Activated naive CD4-positive, alpha-beta T cell treated with anti-CD3 and anti-CD28 coated beads, Interleukin-2, amount 50 U/mL, for 16 hours (primary cell): ENCODE measurements at places on chromosomes 5 and 9.

DNA sequence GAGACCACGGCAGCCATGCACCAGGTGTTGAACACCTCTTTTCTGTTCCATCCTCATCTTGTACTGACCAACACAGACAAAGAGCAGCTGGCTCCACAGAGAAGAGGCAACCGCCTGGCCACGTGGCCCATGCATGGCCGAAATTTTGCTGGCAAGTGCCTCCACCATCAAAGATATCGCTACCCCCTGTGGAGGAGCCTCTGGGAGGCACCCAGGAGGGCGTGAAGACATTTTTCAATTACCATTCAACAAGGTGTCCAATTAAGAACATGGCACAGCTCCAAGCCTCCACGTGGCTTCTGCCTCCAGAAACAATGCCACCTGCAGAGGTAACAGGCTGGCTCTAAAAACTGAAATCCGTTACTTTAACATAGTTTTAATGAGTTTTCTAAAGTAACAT, 54.4 kb upstream of the CKS2 start:
- DNase-seq: no peak

GRCh38 chr9:87585123-87585855, 87.6 kb downstream of the DAPK1 start:
- no peak for DNase-seq

- peak; percentile 80 for DNase-seq
Measured at GRCh38 chr9:126705767-126706697, 92.3 kb downstream of the LMX1B start.

- DNase-seq: no peak
Measured at GRCh38 chr9:120327322-120327721, 252.6 kb downstream of the CDK5RAP2 start.

DNA sequence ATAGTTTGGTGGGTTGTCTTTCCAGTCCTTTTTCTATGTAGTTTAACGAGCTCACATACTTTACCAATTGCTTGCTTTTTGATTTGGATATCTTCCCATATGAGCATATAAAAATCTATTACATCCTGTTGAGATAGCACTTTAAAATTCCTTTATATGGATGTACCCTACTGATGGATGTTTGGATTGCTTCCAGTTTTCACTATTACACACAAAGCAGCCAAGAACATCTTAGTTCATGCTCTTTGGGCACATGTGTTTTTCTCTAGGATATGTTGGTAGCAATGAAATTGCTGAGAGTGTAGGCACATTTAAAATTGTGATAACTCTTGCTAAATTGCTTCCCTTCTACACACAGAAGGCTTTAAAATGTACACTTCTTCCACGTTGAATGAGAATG, 56.1 kb upstream of the NTRK2 start:
- DNase-seq: no peak

DNA sequence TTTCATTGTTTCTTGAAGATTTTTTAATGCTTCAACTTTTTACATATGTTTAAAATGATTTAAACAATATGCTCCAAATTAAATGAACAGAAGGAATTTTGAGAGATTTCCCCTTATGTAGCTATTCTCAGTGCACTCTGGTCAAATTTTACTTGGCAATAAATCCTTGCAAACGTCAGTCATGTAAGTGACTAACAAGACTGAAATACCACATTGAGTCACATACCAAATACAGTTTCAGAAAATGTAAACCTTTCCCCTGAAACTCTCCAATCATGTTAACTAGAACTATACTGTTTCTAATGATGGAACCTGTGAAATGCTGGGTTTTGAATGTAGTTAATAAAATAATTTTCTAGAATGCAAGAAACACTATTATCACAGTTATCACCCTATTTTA, 29.6 kb downstream of the SAR1B start:
- no peak for DNase-seq

DNA sequence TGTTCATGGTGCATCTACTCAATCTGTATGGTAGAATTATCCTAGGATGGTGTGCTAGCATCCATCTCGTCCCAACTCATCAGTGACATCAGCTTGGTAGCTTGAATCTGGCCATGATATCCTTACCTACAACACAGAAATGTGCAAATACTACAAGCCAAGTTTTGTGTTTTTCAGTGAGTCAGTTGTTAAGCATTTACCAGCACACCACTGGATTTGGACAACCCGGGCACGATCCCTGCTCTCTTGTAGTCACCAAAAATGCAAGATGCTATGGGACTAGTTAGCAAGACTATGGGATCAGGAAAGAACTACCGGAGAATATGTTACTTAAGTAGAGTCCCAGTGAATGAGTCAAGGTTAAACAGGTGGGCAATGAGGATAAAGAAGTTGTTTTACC, 32.1 kb upstream of the ZNF354B start:
- DNase-seq: no peak

DNA sequence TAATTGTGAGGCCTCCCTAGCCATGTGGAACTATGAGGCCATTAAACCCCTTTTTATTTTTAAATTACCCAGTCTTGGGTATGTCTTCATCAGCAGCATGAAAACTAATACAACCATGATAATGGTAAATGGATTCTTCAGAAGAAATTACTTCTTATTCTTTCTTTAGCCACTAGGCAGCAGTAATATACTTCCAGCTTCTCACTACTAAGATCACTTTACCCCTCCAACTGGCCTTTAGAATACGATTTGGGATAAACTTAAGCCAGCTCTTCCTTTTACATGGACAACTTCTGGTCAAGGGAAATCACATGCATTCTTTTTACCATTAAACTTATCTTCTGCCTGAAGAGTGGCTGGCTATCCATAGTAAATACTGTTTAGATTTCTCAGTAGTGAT, 355.4 kb downstream of the MAN2A1 start:
- no peak for DNase-seq

DNA sequence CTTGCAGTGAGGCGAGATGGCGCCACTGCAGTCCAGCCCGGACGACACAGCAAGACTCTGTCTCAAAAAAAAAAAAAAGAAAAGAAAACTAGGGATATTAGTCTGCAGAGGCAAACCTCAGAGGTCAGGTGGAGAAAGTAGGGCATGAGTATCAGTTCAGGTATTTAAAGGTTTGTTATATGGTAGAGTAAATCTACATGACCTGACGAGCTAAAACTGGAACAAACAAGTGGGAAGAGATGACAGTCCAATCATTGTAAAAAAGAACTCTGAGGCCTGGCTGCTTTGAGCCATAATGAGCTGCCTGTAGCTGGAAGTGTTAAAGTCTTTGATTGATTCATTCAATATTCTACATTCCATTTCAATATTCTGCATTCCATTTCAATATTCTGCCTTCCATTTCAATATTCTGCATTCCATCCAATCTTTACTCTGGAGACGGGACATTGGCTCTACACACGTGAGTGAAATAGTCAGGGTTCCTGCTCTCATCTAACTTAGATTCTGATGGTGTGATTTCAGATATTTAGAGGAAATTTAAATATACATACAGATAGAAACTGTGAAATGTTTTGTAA, 28.9 kb upstream of the GRAMD2B start:
- DNase-seq: no peak

- no peak for DNase-seq
Measured at GRCh38 chr9:126752881-126753670, 51.8 kb upstream of the ZBTB43 start.

GRCh38 chr5:10731913-10732312, 29.1 kb downstream of the DAP start:
- DNase-seq: no peak
